ENCODE measurements at places on chromosomes 6 and 20. TPM values are rescaled to one million over a fixed set of nuclear protein-coding genes. Genes with fewer than 3 reads are reported as not detected.

GRCh38 chr6:148924226-148925012 is 177.6 kb downstream of the UST start:
- DNase-seq: no peak

DNA sequence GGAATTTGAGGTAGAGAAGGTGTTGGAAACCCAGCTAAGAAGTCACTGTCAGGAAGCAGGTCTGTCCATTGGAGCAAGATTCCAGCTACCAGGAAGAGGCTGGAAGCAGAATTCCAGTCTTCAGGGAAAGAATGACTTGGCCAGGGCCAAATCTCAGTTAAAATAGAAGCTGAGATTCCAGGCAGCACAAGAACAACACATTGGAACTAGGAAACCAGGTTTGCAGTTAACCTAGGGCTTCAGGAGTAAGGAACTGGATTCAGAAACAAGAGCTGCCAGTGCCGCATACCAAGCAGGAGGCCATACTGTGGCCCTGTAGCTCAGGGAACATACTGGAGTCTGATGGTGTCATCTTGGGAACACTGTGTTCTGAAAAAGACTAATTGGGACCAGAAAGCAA is 73.7 kb upstream of the FUCA2 start:
- no peak for DNase-seq

DNA sequence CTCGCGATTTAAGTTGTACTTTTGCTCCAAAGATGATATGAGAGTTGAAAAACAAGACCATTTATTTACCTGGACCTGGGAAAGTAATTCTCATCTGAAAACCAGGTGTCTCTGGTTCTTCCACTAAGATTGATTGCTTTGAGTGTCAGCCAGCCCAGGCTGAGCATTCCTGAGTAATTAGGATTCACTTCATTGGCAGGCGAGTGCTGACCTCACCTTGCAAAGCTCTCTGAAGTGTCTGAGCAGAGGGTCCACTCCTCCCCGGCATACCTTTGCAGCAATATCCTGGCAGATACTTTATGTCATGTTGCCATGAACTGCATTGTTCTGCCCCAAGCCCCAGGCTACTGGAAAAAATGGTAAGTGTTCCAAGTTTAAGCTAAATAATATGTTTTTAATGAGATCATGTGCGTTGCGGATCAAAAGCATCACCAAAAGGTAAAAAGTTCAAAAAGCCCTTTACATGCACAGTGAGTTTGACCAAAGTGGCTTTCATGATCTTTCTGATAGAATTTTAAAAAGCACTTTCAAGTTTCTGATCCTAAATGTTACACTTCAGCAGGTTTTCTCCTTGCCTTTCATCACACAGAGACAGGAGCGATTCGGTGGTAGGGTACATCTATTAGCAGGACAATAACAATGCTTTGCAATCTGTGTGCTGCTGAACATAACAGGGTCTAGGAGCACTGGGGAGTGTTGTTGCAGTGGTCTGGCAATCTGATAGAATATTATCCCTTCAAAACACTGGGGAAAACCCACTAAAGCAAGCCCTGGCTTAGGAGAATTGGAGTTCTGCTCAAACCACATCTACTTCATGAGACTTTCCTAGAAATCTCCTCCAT is 127.8 kb upstream of the EEF1E1 start:
- no peak for DNase-seq

DNA sequence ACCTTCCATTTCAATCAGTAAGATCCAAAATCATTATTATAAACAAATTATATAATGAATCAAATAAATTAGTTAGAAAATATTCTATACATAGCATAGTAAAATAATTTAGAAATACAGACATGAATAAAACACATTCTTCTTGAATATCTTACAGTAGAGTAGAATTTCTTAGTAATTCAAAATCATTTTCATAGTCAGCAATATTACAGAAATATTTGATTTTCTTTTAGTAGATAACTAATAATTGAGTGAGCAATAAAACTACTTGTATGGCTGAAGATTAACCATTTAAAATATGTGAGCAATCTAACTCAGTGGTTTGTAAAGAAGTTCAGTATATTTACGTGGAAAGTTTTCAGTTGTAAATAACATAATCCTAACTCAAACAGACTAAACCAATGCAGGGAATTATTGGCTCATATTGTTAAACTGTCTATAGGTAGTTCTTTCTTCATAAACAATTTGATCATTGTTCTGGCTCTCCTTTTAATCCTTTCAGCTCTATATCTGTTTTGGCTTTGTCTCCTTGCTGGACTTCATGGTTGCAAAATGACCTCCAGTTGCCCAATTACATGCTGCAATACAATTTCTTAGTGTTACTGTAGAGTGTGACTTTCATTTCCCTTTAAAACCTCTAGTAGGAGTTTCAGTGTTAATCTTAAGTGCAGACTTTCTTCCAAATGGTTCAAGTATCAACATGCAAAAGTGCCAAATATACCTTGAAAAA is 307.5 kb downstream of the EYS start:
- DNase-seq: no peak

- no peak for DNase-seq
Measured at GRCh38 chr20:45695496-45695895, 6.3 kb upstream of the WFDC13 start.

PLCB1 gene
- total RNA-seq: 19.0 TPM

DEFB112 gene
- total RNA-seq: not detected
